ENCODE measurements at places on chromosomes 16 and 17.

DNA sequence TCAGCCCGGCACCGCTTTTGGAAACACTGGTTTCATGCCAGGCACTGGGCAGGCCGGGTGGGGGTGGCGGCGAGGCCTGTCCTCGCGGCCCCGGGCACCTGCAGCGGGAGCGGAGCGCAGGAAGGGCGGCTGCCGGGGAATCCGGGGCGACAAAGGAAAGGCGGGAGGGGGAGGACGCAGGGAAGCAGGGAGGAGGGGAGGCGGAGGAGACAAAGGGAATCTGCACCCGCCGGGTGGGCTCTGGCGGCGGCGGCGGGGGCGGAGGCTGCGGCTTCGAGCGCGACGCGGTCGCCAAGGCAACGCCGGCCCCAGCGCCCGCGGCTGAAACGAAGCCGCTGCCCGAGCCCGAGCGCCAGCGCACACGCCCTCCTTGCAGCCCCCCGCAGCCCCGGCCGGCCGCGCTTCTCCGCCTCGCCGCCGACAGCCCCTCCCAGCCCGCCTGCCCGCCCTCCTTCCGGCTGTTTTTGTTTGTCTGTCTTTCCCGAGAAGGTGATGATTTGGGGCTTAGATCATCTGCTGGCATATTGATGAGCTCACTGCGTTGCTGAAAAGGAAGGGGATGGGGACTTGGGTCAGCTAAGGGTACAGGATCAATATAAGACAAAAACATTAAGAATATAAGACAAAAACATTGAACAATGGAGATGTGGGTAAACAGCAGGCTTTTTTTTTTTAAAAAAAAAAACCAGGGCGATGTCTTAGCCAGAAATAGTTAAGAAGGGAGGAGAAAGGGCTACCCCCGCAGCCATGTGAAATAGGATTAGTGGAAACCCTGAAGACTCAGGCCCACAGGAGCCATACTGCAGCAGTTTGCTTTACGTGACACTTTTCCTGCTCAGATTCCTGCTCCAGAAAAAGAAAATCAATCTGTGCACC lies 32.7 kb downstream of the CDK5R1 start:
- peak; percentile 85 for DNase-seq

DNA sequence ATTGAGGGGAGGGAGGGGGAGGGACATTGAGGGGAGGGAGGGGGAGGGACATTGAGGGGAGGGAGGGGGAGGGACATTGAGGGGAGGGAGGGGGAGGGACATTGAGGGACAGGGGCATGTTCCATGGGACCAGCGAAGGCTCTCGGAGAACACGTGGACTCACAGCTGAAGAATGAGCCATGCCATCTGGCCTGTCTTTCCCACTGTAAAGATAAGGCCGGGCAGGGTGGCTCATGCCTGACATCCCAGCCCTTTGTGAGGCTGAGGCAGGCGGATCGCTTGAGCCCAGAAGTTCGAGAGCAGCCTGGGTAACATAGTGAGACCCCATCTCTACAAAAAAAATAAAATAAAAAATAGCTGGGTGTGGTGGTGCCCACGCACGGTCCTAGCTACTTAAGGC lies 32.5 kb downstream of the RPH3AL start:
- no peak for DNase-seq

DNA sequence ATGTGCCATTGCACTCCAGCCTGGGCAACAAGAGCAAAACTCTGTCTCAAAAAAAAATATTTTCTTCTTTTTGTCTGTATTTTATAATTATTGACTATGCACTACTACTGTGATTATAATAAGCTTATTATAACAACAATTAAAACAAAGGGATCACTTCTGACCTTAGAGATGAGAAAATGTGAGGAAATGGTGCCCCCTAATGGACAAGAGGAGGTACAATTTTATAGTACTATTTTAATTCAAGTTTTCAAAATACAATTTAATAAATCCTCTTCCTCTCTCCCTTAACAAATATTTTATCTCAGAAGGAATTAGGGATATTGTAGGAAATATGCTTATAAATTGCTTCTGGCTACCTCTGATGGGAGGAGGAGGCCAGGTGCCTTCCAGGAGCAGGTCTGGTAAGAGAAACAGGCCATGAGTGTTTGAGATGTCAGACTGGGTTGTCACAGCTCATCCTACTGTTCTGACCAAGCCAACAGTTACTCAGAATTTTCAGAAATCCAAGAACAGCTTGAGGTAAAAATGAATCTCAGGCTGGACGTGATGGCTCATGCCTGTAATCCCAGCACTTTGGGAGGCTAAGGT lies 14.0 kb downstream of the VPS53 start:
- no peak for DNase-seq

DNA sequence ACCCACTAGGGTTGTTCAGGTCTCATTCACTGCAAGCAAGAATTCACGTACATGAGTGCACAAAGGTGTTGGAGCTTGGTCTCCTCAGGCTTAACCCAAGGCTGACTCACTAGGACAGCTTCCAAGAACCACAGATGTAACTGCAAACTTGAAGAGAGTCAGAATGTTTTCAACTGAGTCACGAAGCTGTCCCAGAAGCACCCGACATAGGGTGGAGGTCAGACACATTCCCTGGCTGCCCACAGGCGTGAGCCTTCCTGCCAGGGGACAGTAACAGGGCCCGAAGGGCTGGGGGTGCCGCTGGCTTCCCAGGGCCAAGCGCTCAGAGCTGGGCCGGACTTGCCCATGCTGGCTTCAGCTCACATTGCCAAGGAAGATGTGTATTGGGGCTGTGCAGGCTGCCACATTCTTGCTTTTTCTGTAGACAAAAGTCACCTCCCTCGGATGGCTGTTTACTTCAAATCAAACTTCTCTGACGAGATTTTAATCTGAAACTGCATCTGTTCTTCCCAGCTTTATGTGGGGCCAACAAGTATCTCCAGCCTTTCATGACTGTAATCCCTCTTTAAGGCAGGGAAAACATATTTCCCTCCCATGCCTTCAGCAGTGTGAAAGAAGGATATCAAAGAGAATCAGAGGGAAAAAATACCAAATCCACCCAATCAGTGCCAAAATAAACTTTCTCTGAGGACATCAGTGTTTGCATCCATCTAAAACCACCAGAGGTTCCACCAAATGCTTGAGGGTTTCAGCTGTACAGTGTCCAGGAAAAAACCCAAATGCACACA lies 14.3 kb downstream of the CMTM3 start:
- DNase-seq = no peak

DNA sequence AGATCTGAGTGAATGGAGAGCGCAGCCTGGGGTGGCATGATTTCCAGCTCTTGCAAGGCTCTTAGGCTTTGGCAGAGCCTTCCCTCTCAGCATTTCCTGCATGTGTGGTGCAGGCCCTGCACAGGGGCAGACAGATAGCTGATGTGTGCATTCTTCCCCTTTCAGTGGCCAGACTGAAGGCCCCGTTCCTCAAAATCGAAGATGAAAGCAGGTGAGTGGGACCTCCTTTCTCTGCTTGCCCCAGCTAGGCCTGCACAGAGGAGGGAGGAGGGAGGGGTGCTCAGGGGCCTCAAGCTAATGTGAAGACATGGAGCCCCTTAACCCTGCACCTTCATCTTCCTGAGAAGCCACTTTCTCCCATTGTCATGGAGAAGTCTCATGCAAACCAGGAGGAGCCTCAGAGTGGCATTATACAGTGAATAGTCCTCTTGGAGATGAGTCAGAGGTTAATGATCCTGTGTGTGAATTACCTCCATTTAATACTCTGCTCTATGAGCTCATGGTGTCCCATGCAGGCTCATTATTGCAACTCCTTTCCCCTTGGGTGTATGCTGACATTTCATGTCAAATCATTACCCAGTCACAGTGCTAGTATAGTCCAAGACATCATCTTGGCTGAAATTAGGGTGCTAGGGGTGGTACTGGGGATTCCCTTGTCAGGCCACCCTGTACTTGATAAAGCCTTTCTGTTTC lies 20.4 kb upstream of the ADAM11 start:
- no peak for DNase-seq

- no peak for DNase-seq
These were observed 12.8 kb upstream of the RANGRF start for GRCh38 chr17:8275421-8276290.

- no peak for DNase-seq
These were observed 41.1 kb upstream of the MTSS2 start for GRCh38 chr16:70726892-70727361.

DNA sequence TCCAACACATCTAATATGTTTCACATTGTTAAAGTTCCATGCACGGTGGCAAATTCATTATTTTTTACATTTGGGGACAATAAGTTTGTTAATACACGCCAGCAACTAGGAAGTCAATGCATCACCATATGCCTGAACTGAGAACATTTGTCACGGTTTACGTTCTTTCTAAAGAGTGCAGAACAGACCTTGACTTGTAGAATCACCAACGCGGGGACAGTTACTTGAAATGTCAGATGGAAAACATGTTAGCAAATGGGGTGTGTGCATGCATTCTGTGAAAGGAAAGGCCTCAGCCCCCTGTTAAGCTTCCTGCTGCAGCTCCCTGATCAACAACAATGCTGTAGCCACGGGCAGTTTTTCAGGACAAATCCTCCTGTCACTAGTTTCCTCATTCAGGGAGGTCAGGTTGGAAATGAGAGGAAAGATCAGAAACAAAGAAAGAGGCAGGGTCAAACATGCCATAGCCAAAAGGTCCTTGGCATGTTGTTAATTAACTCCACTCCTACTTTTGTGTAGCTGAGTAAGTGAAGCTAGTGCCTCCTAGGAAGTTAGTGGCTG lies 18.4 kb downstream of the SMIM36 start:
- no peak for DNase-seq

GRCh38 chr17:42284566-42284965 lies 3.7 kb upstream of the STAT5A start:
- DNase-seq = no peak

- no peak for DNase-seq
These were observed 2.5 kb upstream of the ARHGAP23 start for GRCh38 chr17:38425744-38426143.

Data from CD4-positive, alpha-beta T cell (primary cell).